ENCODE measurements at places on chromosomes 13 and 19.

DNA sequence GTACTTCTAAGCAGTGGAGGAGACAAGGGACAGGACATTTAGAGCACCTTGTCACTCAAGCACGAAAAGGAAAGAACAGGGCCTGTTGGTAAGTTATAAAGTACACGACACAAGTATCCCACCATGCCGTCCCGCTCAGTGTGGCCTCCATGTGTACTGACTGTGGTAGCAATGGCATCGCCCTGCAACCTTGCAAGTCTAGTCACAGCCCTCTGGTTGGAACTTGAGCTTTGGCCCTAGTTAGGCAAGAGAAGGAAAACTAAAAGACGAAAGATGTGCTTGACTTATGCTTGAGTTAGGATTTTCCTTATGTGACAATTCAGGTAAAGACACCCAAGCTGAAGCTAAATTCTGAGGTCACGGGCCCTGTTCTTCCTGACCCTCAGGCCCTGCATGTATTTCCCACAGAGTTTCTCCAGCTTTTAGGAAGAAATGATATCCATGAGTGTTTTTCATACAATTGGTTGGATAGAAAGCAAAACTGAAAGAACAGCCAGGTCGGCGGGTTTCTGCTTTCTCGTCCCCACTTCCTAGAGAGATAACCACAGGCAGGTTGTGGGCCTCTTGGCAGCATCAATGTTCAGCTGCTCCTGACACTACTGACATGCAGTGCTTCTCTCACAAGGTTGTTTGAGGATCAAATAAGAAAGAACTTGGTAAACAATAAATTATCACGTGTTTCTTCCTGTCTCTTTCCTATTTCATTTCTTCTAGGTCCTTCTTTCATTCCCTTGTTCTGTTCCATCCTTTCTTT is 216.2 kb downstream of the IRS2 start:
- DNase-seq = peak; percentile 6

DNA sequence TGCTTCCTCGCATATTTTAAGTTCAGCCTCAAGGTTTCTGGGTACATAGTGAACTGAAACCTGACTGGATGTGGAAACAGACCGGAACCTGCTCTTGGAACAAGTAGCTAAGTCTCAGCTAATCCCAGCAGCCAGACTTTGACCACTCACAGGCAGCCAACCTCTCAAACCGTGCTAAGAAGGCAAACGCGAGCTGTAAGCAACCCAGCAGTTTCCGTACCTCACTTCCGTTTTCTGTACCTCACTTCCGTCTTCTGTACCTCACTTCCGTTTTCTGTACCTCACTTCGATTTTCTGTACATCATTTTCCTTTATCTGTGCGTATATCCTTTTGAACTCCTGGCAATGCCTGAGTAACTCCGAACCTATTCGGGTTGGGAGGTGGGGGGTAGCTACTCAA is 96.8 kb downstream of the SUCLA2 start:
- no peak for DNase-seq

DNA sequence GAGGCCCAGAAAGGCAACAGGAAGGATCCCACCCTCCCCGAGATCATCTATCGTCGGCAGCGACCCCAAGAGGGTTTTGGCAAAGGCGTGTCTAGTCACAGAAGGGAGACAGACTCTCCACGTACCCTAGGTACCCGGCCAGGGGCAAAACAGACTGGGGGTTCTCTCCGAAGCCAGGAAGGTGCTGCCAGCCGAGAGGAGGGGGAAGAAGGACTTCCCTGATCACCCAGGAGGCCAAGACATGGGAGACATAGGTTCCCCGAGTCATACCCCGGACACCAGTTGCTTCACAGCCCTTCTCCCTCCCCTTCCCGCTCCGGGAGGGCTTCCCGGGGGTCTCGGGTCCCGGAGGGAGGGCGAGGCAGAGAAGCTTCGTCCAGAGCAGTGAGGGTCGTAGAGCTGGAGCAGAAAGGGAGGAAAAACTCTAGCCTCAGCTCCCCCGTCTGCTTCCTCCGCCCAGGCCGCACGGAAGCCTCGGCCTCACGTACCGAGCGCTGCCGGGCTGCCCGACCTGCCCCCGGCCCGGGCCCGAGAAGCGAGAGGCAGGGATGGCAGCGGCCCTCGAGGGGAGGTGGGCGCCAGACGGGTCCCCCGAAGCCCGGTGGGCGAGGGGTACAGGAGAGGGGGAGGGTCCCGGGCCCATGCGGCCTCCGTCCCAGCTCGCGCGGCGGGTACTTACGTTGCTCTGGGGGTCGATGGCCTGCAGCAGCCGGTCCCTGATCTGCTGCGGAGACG is 644 bp downstream of the MED26 start:
- DNase-seq = no peak

GRCh38 chr19:38851622-38852230 is 1.9 kb upstream of the HNRNPL start:
- DNase-seq = peak; percentile 92

- DNase-seq = peak; percentile 37
These were observed 1.1 kb downstream of the IRS2 start for GRCh38 chr13:109785141-109785891.

- peak; percentile 97 for DNase-seq
These were observed at the start of gene POLRMT for GRCh38 chr19:633068-633785. POLRMT (minus strand) TSS chr19:633537; CDS start chr19:633512, 25 bp downstream.

DNA sequence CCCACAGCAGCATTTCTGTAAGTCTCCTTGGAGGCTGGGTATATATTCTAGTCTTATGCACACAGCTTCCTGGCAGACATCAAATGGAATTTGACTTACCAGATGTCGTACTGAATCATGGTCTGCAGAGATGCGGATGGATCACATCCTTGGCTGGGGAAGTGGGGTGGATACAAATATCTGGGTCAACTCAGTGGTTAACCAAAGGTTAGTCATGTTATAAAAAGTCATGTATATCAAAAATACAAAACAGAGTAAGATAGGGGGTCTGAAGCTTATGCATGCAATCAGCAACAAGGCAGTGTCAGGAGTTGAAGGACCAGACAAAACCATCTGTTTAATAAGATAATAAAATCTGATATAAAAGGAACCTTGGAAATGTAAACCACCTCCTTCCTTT is 61.9 kb downstream of the WASF3 start:
- no peak for DNase-seq

- DNase-seq = no peak
These were observed 213.7 kb downstream of the SLITRK5 start for GRCh38 chr13:87884884-87885283.

DNA sequence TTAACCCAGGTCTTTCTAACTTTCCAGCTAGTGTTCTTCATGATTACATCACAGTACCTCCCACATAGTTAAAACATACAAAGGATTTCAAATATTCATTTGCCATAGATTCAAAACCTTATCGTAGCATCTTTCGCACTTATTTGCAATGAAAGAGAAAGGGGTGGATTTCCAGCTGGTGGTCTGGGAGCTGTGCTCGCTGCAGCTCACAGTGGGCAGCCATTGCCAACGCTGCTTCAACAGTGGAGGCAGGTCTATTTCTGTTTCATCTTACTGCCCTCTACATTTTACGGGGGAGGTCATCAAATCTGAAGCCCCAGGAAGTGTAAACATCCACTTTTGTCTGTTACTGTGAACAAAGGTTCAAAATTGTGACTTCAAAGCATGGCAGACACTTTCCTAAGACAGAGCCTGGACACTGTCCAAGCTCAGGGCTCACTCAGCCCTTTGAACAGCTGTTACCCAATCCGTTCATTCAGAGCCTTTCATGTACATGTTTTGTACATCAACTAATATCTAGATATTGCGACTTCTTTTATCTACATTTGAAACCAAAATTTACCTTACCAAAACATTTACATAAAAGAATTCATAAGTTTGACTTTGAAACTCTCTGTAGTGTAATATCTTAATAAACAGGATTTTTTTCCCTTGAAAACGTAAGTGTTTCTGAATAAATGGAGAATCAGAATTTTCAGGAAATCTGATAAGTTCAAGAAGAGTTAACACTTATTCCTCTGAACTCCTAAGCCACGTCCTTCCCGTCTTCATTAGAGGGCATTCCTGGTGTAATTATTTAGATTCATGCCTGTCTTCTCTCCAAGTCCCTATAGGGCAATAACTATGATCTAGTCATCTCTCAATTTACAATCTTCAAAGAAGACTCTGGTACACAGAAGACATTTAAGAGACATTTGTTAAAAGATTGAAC is 25.1 kb downstream of the STARD13 start:
- DNase-seq = no peak

DNA sequence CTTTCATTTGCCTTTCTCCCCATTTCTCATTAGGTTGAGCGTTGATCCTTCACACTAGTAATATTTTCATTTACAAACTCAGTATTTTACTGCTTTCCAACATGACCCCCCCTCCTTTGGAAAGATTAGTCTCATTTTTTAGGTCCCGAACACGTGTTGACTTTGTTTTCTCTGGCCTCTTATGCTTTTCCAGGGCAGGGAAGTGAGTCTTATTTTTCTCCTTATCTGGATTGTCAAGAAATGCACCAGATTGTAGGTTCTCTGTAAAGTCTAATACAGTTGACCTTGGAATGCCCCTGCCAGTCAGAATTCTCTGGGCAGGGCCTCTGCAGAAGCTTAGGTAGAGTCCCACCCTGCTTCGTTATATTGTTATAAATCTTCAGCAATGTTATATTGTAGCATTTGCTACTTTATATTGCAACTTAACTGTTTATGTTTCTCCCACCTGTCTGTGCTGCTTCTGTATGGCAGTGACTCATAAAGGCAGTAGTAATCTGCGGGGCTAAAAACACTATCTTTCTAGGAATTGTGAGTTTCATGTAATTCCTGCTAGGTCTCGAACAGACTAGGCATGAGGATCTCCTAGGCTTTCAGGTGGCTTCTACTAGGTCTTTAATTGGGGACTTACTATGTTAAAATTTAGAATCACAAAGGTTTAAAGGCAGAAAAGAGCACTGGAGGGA is 2.0 kb downstream of the TDRD3 start:
- DNase-seq = no peak

DNA sequence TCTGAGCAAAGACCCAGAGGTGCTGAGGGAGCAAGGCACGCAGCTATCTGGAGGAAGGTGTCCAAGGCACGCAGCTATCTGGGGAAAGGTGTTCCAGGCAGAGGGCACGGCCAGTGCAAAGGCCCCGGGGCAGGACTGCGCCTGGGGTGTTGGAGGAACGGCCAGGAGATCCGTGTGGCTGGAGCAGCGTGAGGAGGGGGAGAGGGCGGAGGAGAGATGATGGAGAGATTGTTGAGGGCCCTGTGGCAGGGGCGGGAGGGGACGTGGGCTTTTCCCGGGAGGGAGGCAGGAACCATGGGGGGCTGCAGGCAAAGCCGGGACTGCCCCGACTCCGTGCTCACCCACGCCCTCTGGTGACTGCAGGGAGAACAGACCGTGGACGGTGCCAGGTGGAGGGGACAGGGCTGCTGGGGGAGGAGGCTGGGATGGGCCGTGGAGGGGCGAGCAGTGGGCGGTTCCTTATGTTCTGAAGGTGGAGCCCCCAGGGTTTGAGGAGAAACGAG is 13.3 kb upstream of the MISP start:
- peak; percentile 49 for DNase-seq

DNA sequence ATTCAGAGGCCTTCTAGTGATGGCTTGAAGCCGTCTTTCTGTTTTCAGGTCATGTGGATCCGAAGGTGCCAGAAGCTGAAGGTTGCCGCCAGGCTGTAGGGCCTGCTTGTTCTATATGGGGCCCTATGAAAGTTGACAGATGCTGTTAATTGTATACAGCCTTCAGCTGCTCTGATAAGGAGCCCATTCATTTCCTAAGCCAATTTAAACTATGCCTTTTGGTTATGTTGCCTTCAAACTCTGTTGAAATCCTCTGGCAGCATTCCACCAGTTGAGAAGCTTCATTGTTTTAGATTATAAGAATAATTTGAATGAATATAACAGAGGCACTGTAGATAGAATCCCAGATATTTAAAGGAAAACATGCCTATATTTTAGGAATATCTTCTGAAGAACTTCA is 34.4 kb downstream of the RAP2A start:
- DNase-seq = no peak

DNA sequence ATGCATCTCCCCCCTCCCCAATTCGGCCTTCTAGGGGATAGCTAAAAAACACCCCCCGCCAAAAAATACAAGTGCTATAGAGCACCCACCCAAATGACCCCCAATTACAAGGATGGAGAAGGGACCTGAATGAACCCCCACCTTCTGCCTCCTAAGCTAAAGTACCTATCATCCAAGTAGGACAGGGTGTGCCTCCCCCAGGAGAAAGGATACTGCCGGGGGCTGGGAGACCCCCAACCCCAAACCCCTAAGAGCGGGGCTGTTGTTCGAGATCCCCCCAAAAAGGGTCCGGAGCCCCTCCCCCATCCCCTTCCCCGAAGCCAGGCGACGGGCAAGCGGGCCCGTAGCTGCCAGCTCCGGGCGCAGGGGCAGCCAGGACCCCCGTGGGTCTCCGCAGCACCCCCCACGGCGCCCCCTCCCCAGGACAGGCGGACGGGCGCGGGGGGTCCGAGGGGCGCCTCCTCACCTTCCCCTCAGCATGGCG is 1.9 kb downstream of the ZC3H4 start:
- no peak for DNase-seq

DNA sequence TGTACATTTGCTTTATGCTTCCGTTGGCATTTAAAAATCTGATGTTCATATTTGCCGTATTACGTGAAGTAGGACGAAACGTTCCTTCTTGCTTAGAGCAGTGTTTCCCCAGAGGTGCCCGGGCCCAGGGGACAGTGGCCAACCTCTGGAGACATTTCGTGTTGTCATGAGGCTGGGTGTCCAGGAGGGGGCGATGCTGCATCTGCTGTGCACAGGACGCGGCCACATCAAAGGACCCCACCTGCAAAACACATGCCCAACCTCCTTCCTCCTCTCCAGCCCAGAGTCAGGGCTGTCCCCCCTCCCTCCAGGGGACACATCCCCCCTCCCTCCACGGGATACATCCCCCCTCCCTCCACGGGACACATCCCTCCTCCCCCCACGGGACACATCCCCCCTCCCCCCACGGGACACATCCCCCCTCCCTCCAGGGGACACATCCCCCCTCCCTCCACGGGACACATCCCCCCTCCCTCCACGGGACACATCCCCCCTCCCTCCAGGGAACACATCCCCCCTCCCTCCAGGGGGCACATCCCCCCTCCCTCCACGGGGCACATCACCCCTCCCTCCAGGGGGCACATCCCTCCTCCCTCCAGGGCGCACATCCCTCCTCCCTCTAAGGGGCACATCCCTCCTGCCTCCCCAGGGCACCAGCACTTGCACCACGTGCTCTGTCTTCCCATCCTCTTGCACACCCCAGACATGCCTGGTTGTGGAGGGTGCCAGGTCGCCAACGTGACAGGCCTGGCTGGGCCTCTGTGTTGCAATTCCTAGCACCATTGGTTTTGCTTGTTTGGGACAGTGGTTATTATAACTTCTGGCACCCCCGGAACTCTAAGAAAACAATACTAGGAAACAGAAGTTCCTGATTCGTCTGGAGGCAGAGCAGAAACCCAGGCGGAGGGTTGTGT is 46.7 kb downstream of the GAS6 start:
- DNase-seq = peak; percentile 82

GRCh38 chr19:45677351-45678230 is 9.6 kb downstream of the GIPR start:
- peak; percentile 85 for DNase-seq

Data from activated T-cell treated with anti-CD3 and anti-CD28 coated beads for 48 hours (primary cell).